SW 1271 (cell line): ENCODE measurements at places on chromosomes 11 and 22.

- DNase-seq: no peak
Observed at GRCh38 chr11:98772893-98773292, 247.9 kb upstream of the CNTN5 start.

GRCh38 chr11:108961095-108961494 lies 296.2 kb downstream of the DDX10 start:
- DNase-seq: no peak

DNA sequence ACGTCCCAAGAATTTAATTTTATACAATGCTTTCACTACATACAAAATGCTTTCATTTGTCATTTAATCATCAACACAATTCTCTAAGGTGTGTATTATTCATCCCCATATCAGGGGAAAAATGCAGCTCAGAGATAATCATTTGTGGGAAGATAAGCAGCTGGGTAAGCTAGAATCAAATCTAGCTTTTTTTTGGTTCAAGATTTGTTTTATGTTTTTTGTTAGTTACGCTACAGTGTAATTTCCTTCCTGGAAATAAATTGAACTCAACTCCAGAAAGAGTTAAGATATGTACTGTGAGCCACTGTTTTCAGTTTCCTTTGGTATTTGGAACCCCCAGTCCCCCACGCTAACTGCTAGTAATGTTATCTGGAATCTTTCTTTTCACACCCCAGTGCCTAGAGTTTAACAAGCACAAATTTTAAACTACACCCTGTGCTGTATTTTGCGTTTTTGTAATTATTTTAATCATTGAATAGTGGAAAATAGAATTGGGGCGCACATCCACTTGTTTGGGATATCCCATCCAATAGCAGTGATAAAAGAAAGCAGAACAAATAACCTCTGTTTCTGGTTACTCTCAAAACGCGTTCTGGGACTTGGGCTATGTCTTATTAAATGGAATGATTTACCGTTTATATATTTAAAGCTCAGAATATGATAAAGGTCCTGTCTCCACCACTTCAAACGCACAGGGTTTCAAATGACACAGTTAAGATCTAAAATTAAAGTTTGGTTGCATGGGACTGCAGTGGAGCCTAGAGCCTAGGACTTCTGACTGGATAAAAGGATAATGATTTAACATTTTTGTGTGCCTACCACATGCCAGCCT lies 2.1 kb upstream of the HSPA8 start:
- DNase-seq: no peak

- DNase-seq: no peak
Observed at GRCh38 chr22:39947220-39948216, 12.7 kb upstream of the TMA7B start.

GRCh38 chr11:46600194-46600960 lies 6.6 kb upstream of the AMBRA1 start:
- DNase-seq: no peak

- DNase-seq: no peak
Observed at GRCh38 chr11:108524422-108524821, 26.2 kb upstream of the POGLUT3 start.

DNA sequence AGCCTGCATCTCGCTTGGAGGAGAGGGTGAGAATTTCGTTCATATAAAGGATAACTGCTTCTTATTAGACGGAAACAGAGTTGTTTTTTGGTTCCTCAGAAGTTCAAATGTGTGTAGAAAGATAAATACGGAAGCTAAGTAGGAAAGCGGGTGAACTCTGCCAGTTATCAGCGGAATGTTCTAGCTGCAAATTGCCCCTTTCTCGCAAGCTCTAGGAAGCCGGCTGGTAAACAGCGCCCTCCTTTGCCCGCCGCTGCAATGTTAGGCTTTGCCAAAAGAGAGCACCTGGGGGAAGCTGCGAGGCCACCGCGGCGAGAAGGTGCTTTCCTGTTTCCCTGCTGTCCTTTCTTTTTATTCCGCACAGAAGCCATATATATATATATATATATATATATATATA lies 67.0 kb downstream of the IGLL5 start:
- no peak for DNase-seq

DNA sequence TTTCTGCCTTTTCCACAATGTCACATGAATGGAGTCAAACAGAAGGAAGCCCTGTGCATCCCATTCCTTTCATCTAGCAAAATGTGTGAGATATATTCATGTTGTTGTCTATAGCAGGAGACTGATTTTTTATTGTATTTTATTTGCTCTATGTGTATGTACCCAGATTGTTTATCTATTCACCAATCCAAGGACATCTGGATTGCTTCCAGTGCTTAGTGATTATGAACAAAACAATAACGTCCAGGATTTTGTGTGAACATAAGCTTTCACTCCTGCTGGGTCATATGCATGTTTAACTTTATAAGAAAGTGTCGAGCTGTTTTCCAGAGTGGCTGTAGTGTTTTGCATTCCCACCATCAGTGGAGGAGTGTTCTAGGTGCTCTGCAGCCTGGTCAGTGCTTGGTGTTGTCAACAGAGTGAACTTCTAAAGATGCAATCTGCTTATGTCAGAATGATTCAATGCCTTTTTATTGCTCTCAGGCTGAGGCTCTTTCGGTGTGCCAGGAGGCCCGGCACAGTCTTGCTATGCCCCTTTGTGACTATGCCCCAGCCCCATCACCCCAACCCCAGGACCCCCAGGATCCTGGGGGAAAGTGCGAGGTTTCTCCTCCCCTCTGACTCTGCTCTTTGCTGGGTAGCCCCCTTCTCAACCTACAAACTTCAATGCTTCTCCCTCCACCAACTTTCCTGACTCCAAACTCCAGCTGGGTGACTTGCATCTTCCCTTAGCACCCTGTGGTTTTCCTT lies 19.9 kb upstream of the SYT13 start:
- no peak for DNase-seq

- no peak for DNase-seq
Observed at GRCh38 chr11:95337175-95337957, 106.4 kb upstream of the SESN3 start.

DNA sequence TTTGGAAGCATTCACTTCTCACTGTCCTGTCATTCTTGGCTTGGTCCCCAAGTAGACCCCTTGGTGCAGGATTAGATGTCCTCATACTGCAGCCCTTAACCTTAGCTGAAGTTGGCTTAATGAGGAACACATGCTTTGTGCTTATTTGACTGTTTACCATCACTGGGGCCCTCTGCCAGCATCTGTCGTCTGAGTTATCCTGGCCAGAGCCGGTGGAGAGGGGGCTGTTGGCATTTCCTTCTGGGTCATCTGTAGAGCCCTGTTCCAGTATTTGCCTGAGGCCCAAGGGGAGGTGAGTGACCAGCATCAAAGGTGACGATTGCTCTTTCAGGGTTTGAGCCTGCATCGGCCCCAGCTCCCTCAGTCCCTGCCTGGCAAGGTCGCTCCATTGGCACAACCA lies 126.4 kb upstream of the RASSF10 start:
- DNase-seq: no peak

DNA sequence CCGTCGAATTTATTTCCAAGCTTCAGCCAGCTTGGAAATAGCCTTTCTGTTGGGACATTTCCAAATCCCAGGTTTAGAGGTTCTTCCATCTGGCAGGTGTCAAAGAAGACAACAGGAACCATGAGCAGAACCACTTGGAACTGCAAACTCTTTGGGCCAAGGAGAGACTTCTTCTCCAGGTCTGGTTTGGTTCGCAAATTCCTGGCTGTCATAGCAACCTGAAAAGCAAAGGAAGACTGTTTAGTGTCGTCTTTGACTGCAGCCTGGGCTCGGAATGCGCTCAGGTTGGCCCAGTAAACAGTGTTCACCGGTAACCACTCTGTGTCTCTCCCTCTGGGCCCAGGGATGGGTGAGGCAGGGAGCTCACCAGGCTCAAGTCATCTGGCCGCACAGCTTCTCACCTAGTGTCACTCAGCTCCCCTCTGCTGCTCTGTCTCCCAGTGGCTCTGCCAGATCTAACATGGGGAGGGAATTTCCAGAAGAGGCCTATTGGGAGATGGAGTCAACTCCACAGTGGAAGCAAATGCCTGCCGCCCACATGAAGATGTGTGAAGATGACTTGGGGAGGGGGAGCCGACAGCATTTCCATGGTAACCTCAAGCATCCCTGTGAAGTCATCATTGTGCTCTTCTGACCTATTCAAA lies 11.9 kb upstream of the CLMP start:
- DNase-seq: no peak

DNA sequence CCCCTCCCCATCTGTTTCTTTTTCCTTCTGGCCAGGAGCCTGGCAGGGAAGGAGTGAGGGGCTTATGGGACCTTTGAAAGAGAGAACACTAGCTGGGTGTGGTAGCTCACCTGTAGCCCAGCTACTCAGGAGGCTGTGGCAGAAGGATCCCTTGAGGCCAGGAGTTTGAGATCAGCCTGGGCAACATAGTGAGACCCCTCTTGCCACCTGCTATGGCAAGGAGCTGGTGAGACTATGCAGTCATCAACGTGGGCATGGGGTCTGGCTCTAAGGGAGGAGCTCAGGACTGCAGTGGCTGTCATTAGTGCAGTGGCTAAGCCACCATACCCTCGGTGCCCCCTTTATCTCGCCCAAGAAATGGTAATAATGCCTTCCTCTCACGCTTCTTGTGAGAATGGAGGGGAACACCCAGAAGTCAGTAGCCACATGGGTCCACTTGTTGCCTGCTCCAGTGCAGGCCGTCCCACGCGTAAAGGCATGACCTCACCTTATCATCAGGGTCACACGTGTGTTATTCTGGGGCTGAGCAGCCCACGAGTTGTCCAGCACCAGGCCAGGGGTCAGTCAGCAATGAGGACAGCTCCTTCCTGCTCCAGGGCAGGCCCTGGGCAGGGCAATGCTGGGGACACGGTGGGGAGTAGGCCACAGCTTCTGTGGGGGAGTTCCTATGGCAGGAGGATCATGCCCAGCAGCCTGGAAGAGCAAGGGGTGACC lies 27.7 kb upstream of the TEF start:
- no peak for DNase-seq

DNA sequence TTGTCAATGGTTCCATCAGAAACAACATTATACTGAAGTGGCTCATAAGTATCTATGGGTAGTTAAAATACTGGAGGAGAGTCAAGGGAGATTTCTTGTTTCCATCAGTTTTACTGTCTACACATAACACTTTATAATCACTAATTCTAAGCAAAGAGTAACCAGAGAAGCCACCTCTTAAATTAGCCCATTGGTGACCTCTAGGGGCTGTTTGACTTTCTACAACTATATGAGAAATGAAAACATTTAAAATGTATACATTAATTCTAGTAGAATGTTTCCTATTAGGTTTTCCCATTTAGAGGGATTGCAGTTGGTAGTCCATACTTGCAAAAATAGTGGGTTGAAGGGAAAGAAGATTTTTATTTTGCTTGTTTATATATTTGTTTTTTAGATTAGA lies 504.3 kb downstream of the FAM181B start:
- DNase-seq: peak; percentile 37

DNA sequence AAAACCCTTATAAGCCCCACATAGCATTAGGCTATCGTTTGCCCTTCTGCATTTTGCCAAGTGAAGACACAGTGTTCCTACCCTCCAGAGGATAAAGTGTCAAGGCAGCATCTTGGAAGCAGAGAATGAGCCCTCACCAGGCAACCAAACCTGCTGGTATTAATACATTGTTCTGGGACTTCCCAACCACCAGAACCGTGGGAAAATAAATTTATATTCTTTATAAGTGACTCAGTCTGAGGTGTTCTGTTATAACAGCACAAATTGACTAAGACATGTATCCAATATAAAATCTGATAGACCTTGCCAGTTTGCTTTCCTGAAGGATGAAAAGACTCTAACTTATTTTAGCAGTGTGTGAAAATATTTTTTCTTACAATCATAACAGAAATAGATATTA lies 792.5 kb upstream of the LRRC4C start:
- DNase-seq: no peak

GRCh38 chr11:31824879-31825837 lies 14.0 kb upstream of the PAX6 start:
- no peak for DNase-seq

DNA sequence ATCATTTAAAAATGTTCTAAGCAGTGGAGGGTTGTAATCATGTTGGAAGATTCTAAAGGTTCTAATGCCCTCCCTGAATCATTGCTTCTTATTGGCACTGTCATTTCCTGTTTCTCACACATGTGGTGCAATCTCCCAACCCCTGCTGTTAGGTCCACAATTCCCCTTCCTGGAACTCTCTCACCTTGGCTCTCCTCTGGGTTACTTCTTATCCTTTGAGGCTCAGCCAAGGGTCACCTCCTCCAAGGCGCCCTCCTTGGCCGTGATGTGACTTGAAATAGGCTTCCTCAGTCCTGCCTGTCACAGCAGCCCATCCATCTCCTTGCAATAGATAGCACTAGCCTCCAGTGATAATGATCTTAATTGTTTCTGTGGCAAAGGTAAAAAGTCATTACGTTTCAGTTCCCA lies 149.8 kb downstream of the TTC17 start:
- DNase-seq: peak; percentile 13

DNA sequence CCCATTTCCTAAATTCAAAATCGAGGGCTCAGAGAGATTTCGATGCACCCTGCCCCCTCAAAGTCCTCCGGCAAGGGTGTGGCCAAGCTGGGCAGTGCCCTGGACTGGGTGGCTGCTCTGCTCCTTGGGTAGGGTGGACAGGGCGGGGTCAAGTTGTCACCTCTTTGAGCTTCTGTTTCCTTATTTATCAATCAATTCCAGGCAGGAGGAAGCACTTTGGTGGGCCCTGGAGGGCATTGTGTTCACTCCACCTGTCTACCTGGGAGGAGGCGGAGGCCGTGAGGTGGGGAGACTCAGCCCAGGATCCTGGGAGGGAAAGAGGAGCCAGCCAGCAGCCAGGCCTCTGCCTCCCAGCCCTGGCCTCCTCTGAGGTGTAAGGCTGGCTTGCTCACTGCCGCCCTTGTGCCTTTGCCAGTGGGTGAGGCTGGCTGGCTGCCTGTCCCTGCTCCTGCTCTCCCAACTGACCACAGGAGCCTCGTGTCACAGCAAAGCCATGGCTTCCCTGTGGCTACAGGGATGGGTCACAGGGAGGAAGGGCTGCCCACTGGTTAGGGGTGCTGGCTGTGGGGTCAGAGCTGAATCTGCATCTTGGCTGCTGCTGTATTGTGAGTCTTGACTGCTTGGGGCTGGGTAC lies 25.5 kb upstream of the SHISAL1 start:
- DNase-seq: no peak
